Upper lobe of left lung (tissue), 6 donors: ENCODE measurements at places on chromosomes 5 and 9. TPM values are rescaled to one million over a fixed set of nuclear protein-coding genes. Genes with fewer than 3 reads are reported as not detected.

Gene NUDCD2
- total RNA-seq = 25.6 TPM

Gene PCA3
- not detected for total RNA-seq

GRCh38 chr5:138331449-138332368, at the start of gene CDC25C:
Gene CDC25C (minus strand): TSS chr5:138331804. CDS start chr5:138331180, 624 bp downstream.
- peak within 1 kb of the TSS; percentile 57 for H3K4me3 ChIP-seq
- no peaks in the 10 kb centered on the region for H3K36me3 ChIP-seq
- DNase-seq = peak; percentile 99

GRCh38 chr5:148801682-148802276, 24.6 kb upstream of the ADRB2 start:
- peaks cover 18% of the 10 kb centered on the region for H3K4me1 ChIP-seq
- H3K27ac ChIP-seq = no peak overlapping the region
- no peak for DNase-seq
- no peaks in the 10 kb centered on the region for H3K27me3 ChIP-seq

- peaks cover 8% of the 10 kb centered on the region for H3K4me1 ChIP-seq
- H3K36me3 ChIP-seq = no peaks in the 10 kb centered on the region
- H3K27ac ChIP-seq = no peak overlapping the region
- no peaks in the 10 kb centered on the region for H3K27me3 ChIP-seq
- DNase-seq = no peak
- no peak overlapping the region for H3K4me3 ChIP-seq
These were observed 2.8 kb downstream of the GM2A start for GRCh38 chr5:151255621-151256286.

GRCh38 chr5:83472508-83473345, 1.2 kb downstream of the VCAN start:
- peak overlapping the region; percentile 72 for H3K27ac ChIP-seq
- H3K4me3 ChIP-seq = peak overlapping the region; percentile 53
- DNase-seq = peak; percentile 27
- H3K4me1 ChIP-seq = peaks cover 43% of the 10 kb centered on the region
- peaks cover 12% of the 10 kb centered on the region for H3K27me3 ChIP-seq

Gene TNFSF8
- 3.9 TPM for total RNA-seq

GRCh38 chr5:100502684-100503083, 32.5 kb upstream of the FAM174A start:
- no peak overlapping the region for H3K4me3 ChIP-seq
- no peaks in the 10 kb centered on the region for H3K4me1 ChIP-seq
- H3K27me3 ChIP-seq = no peaks in the 10 kb centered on the region
- no peaks in the 10 kb centered on the region for H3K36me3 ChIP-seq
